ENCODE measurements at places on chromosomes 13 and 19. TPM values are rescaled to one million over a fixed set of nuclear protein-coding genes. Genes with fewer than 3 reads are reported as not detected.

The SIGLEC12 gene
- not detected for polyA plus RNA-seq

The USP12 gene
- polyA plus RNA-seq = 11.8 TPM

The MARK4 gene
- 20.3 TPM for polyA plus RNA-seq

GRCh38 chr19:11090997-11091702 is 1.9 kb downstream of the LDLR start:
- peaks cover 12% of the 10 kb centered on the region for H3K4me1 ChIP-seq
- peak overlapping the region; percentile 73 for H3K4me3 ChIP-seq
- H3K36me3 ChIP-seq = peaks cover 8% of the 10 kb centered on the region
- peak overlapping the region; percentile 96 for H3K27ac ChIP-seq
- H3K27me3 ChIP-seq = no peaks in the 10 kb centered on the region
- DNase-seq = no peak

GRCh38 chr19:5646703-5647102 is 23.8 kb downstream of the SAFB start:
- no peak overlapping the region for H3K27ac ChIP-seq
- H3K27me3 ChIP-seq = no peaks in the 10 kb centered on the region
- H3K36me3 ChIP-seq = peaks cover 58% of the 10 kb centered on the region
- H3K4me3 ChIP-seq = no peak overlapping the region
- no peaks in the 10 kb centered on the region for H3K4me1 ChIP-seq
- no peak for DNase-seq

The NANOS3 gene
- 0.85 TPM for polyA plus RNA-seq

The FPR3 gene
- not detected for polyA plus RNA-seq

DNA sequence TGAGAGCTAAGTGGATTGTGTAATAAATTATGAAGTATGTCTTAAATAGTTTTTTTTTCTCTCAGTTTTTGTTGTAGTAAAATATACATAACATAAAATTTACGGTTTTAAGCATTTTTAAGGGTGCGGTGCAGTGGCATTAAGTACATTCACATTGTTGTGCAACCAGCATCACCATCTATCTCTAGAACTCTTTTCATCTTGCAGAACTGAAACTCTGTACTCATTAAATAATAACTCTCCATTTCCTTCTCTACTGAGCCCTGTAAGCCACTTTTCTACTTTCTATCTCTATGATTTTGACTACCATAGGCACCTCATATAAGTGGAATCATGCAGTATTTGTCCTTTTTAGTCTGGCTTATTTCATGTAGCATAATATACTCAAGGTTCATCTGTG is 87.1 kb downstream of the GJA3 start:
- no peaks in the 10 kb centered on the region for H3K27me3 ChIP-seq
- no peaks in the 10 kb centered on the region for H3K4me1 ChIP-seq
- no peak for DNase-seq
- peaks cover 21% of the 10 kb centered on the region for H3K36me3 ChIP-seq
- H3K4me3 ChIP-seq = no peak overlapping the region

The ZNF555 gene
- 1.6 TPM for polyA plus RNA-seq

DNA sequence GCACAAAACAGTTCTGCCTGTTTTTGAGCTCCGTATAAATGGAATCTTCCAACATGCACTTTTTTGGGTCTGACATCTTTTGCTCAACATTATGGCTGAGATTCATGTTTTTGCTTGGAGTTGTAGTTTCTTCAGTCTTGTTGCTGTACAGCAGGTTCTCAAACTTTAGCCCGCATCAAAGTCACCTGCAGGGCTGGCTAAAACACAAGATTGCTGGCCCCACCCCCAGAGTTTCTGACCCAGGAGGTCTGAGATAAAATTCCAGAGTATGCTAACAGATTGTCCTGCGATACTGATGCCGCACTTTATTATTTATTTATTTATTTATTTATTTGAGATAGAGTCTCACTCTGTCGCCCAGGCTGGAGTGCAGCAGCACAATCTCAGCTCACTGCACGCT is 79.8 kb upstream of the WASF3 start:
- H3K4me1 ChIP-seq = peaks cover 12% of the 10 kb centered on the region
- no peak for DNase-seq
- no peak overlapping the region for H3K27ac ChIP-seq
- no peak overlapping the region for H3K4me3 ChIP-seq

- no peaks in the 10 kb centered on the region for H3K27me3 ChIP-seq
- H3K4me1 ChIP-seq = no peaks in the 10 kb centered on the region
- no peak for DNase-seq
- H3K4me3 ChIP-seq = no peak overlapping the region
These were observed 1005.5 kb downstream of the PCDH9 start for GRCh38 chr13:66224663-66225062.

The VAV1 gene
- polyA plus RNA-seq = not detected

DNA sequence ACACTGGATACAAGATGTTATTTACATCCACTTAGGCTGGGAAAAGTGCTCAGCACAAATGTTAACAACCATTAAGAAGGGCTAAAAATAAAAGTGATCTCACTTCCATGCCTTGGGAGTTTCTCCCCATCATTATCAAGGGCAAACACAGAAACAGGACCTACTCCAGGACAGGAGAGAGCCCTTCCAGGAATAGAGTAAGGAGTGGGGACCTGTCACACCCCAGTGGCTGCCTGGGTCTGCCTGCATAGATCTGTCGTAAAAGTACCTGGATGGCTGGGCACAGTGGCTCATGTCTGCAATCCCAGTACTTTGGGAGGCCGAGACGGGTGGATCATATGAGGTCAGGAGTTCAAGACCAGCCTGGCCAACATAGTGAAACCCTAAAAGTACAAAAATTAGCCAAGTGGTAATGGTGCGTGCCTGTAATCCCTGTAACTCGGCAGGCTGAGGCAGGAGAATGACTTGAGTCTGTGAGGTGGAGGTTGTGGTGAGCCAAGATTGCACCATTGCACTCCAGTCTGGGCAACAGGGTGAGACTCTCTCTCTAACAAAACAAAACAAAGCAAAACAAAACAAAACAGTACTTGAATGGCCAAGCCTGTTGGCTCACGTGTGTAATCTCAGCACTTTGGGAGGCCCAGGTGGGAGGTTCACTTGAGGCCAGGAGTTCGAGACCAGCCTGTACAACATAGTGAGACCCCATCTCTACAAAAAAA is 5.6 kb downstream of the ATP8A2 start:
- no peak overlapping the region for H3K4me3 ChIP-seq
- H3K27ac ChIP-seq = no peak overlapping the region

- peaks cover 33% of the 10 kb centered on the region for H3K27me3 ChIP-seq
- no peak for DNase-seq
- H3K4me3 ChIP-seq = no peak overlapping the region
- H3K27ac ChIP-seq = no peak overlapping the region
- no peaks in the 10 kb centered on the region for H3K36me3 ChIP-seq
These were observed 74.2 kb downstream of the IRS2 start for GRCh38 chr13:109712124-109712722.

DNA sequence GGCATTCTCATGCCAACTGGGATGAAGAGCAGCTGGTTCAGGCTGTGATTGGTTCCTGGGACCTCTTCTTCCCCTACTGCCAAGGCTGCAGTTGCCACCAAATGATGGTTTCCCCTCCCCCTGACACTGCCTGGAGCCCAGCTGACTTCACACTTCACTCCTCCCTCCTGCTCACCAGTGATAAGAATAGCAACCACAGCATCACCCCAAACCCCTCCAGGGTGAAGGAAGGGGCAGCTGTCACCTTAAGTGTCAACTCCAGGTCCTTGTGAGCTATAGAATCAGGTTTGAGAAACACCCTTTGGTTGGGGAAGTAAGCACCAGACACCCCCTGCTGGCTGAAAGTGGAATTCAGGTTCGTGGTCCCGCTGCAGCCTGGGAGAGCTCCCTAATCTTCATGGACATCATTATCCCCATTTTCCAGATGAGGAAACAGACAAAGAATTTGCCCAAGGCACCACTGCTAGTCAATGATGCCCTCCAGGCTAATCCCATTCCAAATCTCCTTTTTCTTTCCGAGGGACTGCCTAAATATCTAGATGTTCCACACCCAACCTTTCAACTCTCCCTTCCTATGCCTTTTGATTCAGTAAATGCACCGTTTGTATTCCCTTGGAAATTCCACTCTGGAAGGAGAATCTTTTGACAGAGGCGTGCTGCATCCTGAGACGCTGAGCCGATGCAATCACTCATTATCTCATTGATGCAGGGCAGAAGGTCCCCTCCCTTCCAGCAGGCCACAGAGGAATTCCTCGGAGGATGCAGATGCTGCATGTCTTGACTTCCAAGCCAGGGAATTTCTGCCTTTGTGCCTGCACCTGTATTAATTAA is 50.6 kb upstream of the UQCRFS1 start:
- no peak overlapping the region for H3K27ac ChIP-seq
- H3K36me3 ChIP-seq = no peaks in the 10 kb centered on the region
- no peak overlapping the region for H3K4me3 ChIP-seq
- no peaks in the 10 kb centered on the region for H3K27me3 ChIP-seq
- peak; percentile 17 for DNase-seq

The EHD2 gene
- 181 TPM for polyA plus RNA-seq

The ZNF442 gene
- 0.34 TPM for polyA plus RNA-seq

GRCh38 chr13:105019073-105019472 is 1516.4 kb downstream of the EFNB2 start:
- DNase-seq = no peak
- no peak overlapping the region for H3K27ac ChIP-seq
- H3K36me3 ChIP-seq = no peaks in the 10 kb centered on the region
- no peaks in the 10 kb centered on the region for H3K4me1 ChIP-seq
